Mesenteric fat pad (tissue), 1 donor: ENCODE measurements at places on chromosomes 3 and 15.

GRCh38 chr15:52287114-52287513 is 8.5 kb downstream of the MYO5C start:
- no peak for DNase-seq

DNA sequence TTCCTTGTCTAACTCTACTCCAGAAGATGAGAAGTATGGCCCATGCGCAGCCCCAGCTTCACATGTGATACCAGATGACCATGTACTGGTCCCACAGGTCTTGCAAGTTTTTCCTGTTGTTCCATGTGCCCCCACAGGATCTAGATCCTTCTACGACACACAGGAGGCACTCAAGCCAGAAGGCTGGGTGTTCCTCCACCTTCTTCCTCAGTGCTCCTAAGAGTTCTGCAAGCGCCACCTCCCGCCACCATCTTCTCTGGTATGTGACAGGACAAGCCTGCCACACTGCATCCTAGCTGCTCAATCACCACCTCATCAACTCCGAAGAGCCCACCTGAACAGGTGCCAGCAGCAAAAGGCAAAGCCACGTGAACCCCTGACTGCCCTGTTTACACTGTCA is 43.1 kb downstream of the XXYLT1 start:
- no peak for DNase-seq

DNA sequence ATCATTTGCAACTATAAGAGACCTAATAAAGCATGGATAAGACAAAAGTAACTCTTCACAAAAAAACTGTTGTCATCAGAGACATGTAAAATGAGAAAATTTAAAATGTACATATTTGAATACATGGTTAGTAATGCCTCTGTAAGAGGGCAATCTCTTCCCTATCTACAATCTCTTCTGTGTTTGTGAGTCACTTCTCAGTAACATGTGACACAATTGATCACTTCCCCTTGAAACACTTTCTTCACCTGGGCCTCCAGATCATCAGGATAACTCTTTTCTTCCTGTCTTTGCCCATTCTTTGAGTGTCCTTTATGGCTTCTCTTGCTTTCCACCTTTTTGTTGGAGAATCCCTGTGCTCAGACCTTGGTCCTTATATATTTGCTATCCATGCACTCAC is 50.4 kb downstream of the TFDP2 start:
- no peak for DNase-seq

- no peak for DNase-seq
These were observed 78.6 kb upstream of the PXYLP1 start for GRCh38 chr3:141152801-141153678.

- DNase-seq, result no peak
These were observed 246.0 kb upstream of the CBLB start for GRCh38 chr3:106114848-106115247.

DNA sequence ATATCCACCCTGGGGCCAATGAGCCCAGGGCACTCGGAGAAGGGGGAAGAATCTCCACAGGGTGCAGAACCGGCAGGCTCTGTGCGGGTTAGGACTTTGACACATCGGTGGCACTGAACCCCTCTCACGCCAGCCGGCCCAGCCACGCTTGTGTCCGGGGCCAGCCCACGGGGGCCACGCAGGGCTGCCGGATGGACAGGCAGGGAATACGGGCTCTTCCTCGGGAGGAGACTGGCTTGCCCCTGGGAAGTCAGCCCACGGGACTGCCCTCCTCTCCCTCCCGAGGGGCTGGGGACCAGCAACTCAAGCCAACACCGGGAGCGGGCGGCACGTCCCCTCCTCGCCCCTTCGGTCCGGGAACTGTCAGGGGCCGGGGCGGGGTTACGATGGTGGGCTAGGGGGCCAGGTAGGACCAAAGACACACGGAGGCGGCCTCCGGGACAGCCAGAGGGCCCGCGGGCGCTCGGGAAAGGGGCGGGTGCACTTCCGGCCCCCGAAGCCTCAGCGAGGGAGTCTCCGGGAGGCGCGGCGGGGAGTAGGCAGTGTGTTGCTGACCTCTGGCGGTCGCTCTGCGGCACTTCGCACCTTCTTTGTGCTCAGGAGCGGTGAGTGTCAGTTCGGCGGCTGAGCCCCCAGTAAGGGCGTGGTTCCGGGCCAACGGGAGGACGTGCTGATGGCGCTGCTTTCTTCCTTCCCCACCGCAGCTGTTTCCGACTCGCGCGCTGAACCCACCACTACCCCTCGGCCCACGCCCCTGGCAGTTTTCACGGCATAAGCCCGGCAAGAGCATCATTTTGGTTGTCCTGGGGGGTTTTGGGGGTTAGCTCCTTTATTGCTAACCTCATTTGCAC is 5.1 kb upstream of the CYP8B1 start:
- DNase-seq, result peak; percentile 95

DNA sequence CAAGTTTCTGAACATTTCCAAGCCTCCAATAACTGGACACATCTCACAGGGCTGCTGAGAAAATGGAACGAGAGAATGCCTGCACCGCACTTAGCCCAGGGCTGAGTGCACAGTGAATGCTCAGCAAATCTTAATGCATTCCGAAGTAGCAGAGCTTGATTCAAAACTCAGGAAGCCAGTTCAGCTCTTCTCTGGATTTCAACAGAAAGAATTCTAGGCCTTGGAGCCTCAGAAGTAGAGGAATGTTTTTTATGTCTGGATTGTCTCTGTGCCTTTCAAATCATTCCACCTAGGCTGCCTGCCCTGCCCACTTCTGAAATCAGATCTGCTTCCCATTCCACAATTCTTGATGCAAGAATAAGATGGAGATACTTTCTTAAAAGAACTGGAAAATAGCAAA is 9.6 kb upstream of the FOXP1 start:
- DNase-seq, result no peak

DNA sequence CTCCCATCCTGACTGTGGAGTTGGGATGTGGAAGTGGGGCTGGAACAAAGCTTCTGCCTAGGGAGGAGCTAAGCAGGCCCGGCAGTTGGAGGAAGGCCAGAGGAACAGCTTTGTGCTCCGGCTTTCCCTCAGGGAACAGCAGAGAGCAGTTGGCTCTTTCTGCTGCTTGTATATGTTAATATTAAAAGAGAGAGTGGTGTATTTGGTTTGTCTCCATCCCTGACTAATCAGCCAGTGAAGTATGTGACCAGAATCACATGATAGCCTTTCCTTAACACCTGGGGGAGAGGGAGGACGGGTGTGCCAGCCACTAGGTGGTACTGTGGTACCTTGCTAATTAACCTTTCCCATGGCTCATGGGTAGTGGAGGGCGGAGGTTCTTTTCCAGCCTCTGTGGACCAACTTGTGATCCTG is 10.0 kb downstream of the EIF2B5 start:
- DNase-seq, result no peak

- no peak for DNase-seq
These were observed 8.6 kb upstream of the CHAC1 start for GRCh38 chr15:40944510-40945296.

DNA sequence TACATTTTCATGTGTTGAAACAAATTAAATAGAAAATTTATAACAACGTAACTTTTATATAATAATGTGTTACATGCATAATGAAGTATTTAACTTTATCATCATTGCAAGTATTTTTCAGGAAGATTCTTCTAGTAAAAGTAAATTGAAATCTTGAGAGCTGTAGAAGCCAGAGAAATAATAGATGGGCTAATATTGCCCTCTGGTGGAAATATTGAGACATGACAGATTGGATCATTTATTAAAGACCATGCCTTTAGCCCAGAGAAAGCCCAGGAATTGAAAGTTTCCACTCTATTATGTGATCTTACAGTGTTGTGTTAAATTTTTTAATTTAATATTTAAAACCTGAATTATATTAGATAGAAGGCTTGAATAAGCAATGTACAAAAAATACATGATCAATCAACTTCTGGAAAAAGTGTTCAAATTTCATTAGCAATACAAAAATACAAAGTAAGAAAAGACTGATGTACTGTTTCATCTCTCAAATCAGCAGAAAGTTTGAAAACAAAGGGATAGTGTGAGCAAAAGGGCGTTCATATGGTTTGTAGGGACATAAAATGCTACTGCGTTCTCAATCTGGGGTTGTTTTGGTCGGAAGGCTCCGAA is 52.7 kb upstream of the SPTSSB start:
- DNase-seq, result no peak

DNA sequence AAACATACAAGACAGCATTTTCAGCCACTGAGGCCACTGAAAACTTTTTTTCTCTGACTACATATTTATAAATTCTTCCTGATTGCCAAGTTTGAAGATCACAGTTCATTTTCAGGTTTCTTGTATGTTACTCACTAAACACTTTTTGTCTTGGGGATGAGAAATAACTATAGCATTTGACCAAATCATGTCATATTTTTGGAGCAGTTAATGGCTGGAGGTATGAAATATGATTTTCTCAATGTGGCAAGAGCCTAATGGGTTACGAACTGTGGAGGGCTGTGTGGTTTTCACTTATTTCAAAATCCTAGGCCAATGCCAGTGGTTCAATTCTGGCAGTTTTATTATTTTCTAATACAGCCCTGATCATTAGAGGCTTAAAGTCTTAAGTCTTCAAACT is 64.4 kb downstream of the USP13 start:
- no peak for DNase-seq

DNA sequence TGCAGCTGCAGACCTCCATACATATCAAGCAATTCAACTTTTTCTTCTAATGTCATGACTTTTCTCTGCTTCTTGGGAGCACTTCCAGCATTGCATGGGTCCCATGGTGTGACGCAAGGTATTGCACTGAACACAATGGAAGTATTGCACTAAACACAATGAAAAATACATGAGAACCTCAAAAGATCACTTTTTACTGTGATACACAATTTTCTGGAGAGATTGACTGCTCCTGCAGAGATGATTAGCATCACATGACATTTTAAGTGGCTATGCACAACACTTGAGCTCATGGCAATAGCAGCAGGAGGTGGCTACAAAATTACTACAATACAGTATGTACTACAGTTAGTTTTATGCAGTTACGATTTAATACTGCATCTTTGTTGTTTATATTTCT is 113.5 kb upstream of the BHLHE40 start:
- no peak for DNase-seq

- DNase-seq, result no peak
These were observed 43.9 kb downstream of the THBS1 start for GRCh38 chr15:39624806-39625205.

DNA sequence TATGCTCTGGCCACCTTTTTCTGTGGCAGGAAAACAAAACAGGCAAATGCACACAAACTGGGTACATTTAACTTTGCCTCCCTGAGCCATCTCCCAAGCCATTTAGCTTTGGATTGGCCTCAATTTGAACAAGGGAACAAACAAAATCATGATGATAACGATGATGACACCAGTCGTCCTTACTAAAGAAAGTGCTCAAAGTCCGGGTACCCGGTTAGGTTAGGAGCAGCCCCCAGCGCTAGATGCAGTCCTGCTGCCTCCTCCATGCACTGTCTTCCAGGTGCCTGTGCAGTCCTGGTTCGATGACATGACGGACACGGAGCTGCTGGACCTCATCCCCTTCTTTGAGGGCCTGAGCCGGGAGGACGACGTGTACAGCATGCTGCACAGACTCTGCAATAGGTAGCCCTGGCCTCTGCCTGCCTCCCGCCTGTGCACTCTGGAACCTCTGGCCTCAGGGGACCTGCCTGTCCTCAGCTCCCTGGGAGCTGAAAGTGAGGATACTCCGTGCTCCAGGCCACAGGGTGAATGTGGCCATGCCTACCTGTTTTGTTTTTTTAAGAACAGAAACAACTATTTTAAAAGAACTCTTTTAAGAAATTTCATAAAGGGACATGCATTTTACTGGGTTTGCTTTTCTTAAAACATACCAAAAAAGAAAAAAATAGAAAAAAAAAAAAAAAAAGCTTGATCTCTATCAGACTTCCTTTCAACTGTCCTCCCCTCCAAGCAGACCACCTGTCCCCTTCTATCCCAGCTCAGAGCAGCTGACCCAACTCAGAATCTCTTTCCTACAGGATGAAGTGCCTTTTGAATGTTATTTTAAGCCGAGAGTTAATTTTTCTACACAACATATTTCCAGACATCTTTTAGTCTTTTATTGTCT is 9.9 kb upstream of the VILL start:
- peak; percentile 62 for DNase-seq

- DNase-seq, result no peak
These were observed 121.4 kb downstream of the HCN4 start for GRCh38 chr15:73247331-73247730.

- no peak for DNase-seq
These were observed 217.9 kb upstream of the DCBLD2 start for GRCh38 chr3:99119385-99119784.

DNA sequence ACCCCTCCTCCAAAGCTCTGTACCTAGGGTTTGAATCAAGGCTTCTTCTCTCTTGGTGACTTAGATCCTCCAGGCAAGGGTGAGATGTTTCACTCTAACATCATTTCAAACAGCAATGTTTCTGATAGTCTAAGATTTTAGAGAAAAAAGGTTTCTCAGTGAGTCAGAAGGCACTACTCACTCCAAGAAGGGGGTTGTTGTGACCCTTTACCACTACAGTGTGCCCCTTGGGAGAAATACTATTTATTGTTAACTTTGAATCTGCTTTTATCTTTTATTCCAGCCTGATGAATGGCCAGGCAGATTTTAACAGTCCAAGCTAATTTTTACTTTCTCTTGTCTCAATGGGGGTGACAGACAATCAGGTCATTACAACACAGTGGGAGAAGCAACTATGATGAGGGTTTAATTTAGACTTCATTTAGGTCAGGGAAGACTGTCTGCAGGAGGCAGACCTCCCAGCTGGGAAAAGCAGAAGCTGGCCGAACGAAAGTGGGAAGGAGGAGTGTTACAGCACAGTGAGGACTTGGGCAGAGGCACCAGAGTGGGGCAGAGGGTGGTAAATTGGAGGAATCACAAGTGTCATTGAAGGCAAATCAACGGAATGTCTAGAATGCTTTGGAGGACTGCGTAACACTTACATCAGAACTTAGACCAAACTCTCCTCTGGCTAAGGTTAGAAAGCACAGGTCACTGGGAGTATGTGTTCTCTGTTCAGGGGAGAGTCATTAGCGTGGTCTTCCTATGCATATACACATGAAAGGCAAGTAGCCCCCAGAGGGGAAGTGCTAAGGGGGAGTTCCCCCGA is 21.2 kb downstream of the ZNF860 start:
- no peak for DNase-seq

- peak; percentile 18 for DNase-seq
These were observed 22.4 kb downstream of the NIPA1 start for GRCh38 chr15:22808761-22809280.

- DNase-seq, result no peak
These were observed 8.6 kb upstream of the SRP14 start for GRCh38 chr15:40047415-40048210.

DNA sequence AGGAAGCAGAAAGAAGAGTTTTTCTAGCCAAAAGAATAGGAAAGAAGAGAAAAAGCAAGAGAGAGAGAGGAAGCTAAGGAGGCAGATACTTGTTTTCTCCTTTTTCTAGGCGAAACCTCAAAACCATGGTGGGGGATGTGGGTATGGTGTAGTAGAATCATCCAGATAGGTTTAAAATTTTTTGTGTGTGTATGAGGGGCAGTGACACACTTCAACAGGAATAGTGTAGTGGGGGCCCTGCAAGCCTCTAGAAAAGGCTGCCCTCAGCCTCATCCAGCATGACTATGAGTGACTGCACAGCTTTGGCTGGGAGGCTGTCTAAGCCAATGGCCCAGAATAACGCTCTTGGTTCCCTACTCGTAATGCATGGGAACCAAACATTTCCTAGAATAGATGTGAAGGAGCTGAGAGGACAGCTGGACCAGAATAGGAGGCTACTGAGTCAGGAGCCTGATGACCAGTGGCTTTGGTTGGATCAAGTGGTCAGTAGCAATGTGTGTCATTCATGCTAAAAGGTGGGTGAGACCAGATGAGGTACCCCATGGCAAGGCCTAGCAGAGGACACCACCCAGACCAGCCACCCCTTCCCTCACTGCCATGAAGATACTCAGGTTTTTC is 24.4 kb downstream of the MOBP start:
- DNase-seq, result no peak
